ENCODE measurements at places on chromosomes 4 and X.

DNA sequence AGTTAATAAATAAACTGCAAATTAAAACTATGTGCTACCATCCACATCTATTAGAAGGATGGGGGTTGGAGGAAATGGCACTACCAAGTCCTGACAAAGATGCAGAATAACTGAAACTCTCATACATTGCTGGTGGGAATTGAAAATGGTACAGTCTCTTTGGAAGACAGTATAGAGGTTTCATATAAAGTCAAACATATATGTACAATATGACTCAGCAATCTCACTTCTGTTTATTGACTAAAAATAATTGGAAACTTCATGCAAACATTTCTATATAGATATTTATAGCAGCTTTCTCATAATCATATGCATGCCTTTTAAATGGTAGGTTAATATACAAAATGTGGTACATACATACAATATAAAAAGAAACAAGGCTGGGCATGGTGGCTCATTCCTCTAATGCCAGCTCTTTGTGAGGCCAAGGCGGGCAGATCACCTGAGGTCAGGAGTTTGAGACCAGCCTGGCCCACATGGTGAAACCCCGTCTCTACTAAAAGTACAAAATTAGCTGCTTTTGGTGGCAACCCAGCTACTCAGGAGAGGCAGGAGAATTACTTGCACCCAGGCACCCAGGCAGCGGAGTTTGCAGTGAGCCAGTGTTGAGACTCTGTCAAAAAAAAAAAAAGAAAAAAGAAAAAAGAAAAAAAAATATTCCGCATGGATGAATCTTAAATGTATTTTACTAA, 225.0 kb upstream of the CXXC4 start:
- DNase-seq: no peak

- no peak for DNase-seq
Observed at GRCh38 chr4:38233727-38234480, 273.7 kb downstream of the PTTG2 start.

DNA sequence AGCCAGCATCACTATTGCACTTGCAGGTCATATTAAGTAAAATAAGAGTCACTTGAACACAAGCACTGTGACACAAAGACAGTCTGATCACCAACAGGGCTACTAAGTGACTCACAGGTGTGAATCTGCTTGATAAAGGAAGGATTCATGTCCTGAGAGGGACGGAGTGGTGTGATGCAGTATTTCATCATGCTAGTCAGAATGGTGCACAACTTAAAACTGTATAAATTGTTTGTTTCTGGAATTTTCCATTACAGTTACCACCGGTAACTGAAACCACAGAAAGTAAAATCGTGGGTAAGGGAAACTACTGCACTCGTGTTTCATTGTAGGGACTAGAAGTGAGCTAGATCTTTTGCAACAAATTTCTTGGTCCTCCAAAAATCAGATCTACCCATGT, 109.7 kb downstream of the ELOVL6 start:
- DNase-seq: peak; percentile 65

- DNase-seq: no peak
Observed at GRCh38 chr4:3240936-3241522, 7.9 kb upstream of the MSANTD1 start.

DNA sequence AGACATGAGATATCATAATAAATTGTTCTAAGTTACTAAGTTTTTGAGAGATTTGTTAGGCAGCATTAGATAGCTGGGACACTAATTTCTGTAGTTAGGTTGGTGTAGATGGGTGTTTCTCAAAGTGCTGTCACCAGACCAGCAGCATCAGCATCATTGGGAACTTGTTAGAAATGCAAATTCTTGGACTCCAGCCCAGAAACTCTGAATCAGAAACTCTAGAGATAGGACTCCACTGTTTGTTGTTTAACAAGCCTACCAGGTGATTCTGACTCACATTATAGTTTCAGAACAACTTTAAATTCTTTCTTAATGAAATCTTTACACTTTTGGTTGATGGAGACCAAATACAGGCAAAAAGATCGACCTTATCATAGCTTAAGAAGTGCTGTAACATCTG, 173.7 kb downstream of the PABPC4L start:
- DNase-seq: no peak

DNA sequence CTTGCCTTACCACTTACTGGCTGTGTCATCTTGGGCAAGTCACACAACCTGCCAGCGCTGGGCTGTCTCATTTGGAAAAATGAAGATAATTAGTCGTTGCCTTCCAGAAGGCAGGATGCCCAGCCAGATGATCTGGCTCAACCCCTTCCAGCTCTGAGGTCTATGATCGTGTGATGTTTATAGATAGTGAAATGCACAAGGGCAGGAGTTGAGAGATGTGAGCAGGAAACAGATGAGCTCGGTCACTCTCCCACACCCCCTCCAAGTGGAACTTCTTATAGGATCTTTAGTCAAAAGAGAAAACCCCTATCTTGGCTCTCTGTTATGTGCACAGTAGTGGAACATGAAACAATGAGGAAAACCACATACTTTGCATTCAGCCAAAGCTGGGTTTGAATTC, 336.8 kb upstream of the PPARGC1A start:
- DNase-seq: no peak

GRCh38 chr4:113122066-113122465, 72.6 kb downstream of the ANK2 start:
- DNase-seq: no peak

DNA sequence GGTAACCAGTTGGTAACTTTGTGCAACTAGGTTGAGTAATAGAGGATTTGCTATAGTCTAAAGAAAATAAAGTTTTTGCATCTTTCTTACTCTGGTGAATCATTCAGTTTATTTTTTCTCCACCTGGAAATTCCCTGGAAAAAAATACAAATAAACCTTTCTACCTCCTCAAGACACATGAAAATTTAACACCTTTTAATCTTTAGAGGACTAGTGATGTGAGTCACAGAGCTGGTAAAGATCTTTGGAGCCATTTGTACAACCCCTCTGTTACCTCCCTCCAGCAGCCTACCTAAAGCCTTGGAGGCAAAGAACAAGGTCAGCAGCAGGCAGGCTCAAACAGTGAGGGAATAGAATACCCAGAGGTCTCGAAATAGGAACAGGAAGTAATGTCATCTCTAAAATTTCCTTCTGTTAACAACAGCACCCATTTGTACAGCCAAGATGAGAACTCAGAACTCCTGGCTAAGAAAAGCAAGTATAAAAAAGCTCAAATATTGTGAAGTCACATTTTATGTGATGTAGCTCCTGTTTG, 10.2 kb upstream of the MAOB start:
- no peak for DNase-seq

- no peak for DNase-seq
Observed at GRCh38 chr4:179755322-179755721, 2313.1 kb upstream of the AGA start.
